Stimulated activated CD4-positive, alpha-beta T cell treated with anti-CD3 and anti-CD28 coated beads, Interleukin-1b, Interleukin-23, amount 100 ng/mL, for 4 hours (primary cell): ENCODE measurements at places on chromosomes 5 and 9.

DNA sequence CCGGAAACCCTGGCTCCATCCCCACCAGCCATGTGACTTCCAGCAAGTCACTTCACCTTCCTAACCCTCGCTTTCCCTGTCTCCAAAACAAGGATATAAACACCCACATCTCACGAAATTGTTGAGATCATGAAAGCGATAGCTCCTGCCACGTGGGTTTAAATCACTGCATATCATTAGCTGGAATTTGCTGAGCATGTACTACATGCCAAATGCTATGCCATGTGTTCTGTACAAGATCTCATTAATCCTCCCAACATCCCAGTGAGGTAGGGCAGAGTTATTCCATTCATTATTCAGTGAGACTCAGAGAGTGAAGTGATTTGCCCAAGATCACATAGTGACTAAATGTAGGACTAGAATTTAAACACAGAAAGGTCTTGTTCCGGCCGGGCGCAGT, 29.2 kb upstream of the HRH2 start:
- DNase-seq = no peak

DNA sequence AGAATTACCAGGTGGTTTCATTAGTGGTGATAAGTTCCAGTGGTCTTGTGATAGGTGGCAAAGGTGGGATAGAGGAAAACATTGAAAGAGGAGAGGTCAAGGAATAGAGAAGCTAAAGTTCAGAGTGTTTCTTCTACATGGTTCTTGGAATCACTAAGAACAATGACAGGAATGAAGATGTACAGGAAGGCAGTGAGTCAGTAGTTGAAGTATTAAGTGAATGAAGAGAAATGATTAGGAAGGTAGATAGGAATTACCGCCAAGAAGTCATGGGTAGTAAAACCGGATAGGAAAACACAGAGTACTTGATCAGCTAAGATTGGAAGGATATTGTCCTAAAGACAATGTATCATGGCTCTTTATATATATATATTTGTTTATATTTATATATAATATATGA, 37.9 kb upstream of the RASA1 start:
- DNase-seq = no peak

GRCh38 chr5:56971275-56971674, 19.4 kb upstream of the MIER3 start:
- DNase-seq = no peak

- peak; percentile 3 for DNase-seq
Observed at GRCh38 chr9:613771-614347, 227.6 kb upstream of the DMRT1 start.

DNA sequence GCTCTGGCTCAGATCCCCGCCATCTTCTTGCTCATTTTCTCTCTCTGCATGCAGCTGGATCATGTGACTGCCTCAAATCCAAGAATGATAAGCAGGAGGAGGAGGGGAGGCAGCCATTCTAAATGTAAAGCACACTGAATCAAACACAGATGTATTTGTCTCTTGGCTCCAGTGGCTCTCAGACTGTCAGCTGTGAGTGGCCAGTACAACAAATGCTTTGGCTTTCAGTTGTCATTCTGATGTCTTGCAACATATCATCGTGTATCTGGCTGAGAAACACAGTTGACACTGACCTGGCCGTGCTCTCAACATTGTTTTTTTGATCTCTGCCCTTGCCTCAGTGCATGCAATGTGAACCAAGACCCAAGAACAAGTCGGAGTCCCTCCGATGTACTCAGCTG, 233.1 kb downstream of the ADAMTSL1 start:
- DNase-seq = no peak

DNA sequence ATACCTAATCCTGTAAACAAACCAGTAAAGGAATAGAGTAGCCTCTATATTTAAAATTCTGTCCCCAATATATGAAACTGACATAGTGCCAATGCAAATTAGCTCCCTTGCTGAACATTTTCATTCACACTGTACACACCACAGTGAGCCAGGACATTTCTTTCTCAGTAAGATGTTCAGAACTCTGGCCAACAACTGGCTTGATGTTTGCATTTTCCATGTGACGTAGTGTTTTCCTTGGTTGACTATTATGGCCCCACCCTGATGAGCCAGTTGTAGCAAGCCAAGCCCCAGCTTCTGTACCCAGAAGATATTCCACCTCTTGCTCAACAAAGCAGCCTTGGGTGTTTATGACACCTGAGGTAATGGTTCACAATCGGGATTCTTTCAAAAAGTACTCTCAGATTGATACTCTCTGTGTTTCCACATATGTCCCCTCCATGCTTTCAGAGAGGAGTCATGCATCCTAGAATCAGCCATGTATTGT, 17.7 kb upstream of the ANXA1 start:
- DNase-seq = no peak

- no peak for DNase-seq
Observed at GRCh38 chr9:72187121-72187695, 38.0 kb downstream of the GDA start.

DNA sequence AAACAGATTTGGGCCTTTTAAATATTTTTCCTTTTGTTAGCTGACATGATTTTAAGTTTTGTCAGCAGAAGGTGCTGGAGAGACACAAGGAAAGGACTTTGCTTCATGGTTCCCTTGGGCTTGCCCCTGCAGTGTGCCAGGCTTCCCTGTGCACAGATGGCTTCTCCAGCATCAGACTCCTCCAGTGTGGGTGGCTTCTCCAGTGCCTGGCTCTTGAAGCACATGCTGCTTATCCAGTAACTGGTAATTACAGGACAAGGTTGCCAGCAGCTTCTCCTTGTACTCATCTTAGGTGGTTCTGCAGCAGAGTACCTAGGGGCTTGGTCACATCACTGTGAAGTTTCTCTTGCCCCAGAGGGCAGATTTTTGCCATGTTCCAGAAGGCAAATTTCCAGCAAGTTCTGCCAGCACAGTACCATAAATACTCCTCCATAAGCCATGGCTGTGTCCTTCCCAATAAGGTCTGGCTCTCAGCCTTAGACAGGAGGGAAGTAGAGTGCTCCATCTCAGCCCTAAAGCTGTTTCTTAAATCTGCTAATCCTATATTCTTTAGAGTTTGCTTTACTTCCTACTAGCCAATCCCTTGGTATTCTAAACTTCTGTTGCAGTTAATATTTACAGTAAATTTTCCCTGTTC, 62.4 kb downstream of the PJA2 start:
- no peak for DNase-seq

DNA sequence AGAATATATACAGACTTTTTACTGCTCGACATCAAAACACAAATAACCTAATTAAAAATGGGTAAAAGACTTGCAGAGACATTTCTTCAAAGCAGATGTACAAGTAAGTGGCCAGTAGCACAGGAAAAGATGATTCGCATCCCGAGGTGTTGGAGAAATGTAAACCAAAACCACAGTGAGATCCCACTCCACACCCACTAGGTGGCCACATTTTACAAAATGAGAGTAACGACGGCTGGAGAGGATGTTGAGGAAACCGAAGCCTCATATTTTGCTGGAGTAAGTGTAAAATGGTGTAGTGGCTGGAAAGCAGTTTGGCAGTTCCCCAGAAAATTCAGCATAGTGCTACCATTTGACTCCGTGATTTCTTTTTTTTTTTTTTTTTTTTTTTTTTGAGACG, 21.3 kb upstream of the GBGT1 start:
- no peak for DNase-seq

- no peak for DNase-seq
Observed at GRCh38 chr5:25006237-25006636, 361.5 kb upstream of the CDH10 start.

GRCh38 chr9:124813501-124814163, 36.7 kb downstream of the OLFML2A start:
- no peak for DNase-seq

- DNase-seq = no peak
Observed at GRCh38 chr5:57770039-57770438, 287.4 kb upstream of the ACTBL2 start.

DNA sequence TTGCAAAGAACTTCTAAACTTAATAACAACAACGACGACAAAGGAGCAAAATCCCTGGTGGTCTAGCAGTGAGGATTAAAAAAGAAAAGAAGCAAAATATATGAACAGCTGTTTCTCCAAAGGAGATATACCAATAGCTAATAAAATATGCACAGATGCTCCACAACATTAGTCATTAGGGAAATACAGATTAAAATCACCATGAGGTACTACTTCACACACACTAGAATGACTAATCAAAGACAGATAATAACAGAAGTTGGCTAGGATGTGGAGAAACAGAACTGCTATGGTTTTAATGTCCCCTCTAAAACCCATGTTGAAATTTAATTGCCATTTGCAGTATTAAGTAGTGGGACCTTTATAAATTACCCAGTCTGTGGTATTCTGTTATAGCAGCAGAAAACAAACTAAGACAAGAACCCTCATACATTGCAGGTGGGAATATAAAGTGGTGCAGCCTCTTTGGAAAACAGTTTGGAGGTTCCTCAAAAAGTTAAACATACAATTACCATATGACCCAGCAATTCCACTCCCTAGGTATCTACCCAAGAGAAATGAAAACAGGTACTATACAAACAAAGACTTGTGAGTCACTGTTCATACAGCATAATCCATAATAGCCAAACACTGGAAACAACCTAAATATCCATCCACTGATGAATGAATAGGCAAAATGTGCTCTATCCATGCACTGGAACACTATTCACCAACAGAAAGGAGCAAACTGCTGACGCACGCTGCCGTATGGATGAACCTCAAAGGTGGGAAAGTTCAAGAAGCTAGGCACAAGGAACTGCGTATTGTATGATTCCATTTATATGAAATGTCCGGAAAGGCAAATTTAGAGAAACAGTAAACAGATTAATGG, 11.4 kb upstream of the DUSP1 start:
- no peak for DNase-seq

GRCh38 chr5:127012916-127013315, 17.4 kb downstream of the MARCHF3 start:
- DNase-seq = no peak

GRCh38 chr9:98791608-98792490, 4.5 kb downstream of the ANKS6 start:
- DNase-seq = no peak

- DNase-seq = no peak
Observed at GRCh38 chr9:69771775-69772418, 12.1 kb upstream of the PTAR1 start.

DNA sequence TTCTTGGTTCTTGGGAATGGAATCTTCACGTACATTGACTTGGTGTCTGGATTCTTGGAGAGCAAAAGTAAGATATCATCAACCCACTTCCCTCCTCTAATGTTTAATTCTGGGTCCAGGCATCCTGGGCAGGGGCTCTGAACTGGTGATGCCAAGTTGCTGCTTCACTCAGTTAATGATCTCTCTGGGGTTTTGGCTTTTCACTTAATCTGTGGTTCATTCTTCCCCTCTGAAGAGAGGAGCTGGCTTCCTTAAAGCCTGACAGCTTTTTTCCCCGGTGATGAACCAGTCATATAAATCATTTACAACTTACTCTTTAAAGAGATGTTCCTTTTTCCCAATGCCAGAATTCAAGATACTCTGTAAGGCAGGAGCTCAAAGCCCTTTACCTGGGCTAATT, 65.9 kb downstream of the ARHGAP26 start:
- no peak for DNase-seq

DNA sequence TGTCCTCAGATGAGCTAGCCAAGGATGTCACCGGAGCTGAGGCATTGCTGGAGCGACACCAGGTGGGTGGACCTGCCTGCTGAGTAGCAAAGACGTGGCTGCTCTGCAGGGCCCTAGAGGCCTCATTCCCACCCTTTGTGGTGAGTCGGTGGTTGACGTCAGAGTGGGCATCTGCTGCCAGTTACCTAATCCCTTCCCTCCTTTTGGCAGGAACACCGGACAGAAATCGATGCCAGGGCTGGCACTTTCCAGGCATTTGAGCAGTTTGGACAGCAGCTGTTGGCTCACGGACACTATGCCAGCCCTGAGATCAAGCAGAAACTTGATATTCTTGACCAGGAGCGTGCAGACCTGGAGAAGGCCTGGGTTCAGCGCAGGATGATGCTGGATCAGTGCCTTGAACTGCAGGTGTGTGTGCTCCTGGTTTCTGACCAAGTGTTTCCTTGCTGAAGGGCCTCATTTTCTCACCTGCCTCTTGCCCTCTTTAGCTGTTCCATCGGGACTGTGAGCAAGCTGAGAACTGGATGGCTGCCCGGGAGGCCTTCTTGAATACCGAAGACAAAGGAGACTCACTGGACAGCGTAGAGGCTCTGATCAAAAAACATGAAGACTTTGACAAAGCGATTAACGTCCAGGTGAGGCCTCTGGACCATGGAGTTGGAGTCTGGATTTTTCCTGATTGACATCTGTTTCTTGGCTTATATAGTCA, 48.9 kb downstream of the DYNC2I2 start:
- DNase-seq = no peak

DNA sequence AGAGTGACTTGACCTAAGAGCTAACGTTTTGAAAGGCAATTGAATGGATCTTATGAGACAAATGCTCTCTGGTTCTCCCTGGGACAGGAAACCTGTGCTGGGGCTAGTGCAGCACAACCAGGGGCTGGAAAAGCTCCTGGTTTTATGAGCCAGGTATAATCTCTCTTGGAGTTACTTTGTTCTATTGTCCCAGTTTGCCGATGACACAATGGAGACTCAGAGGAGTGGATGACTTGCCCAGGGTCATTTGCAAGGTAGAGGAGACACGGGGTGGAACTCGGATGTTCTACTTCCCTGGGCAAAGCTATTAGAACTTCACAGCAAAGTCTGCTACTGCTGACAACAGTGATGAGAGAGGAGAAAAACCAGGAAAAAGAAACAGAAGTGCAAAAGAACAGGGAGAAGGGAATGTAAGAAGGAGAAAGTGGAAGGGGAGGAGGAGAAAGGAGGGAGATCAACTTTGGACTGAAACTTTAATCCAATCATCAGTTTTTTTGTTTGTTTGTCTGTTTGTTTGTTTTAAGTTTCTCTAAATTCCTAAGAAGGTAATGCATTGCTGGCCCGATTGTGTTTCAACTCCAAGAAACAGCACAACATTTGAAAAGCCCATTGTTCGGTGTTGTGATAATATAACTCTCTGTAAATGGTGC, 7.4 kb upstream of the GSN start:
- no peak for DNase-seq

DNA sequence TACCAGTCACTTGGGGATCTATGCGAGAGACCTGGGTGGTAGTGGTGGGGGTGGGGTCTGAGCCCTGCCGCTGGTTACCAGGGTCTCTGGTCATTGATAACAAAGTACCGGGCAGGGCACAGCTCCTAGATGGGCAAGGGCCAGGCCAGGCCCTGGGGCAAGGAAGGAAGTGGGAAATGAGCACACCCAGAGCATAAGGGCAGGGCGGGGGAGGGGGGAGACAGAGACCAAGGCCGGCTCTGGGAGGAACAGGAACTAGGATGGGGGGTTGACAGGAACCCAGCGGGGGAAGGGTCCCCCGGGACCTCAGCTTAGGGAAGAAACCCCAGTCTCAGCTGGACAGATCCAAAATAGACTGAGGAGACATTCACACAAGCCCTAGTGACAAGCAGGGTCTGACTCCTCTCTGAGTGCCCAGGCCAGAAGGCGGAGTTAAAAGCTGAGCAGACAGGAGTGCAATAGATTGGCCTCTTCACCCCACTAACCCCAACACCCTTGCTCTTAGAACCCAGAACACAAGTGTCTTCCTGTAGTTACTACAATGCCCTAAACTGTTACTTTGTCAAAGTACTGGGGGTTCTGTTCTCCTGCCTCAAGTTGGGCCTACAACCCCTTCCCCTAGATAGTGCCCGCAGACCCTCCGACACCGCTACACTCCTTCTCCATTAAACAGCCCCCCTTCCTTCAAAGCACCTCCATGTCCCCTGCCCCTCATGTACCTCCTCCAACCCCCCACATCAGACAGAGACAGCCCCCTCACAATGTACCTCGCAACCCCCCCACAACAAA, 628 bp downstream of the ATOSB start:
- no peak for DNase-seq
